Hepatocyte (in vitro differentiated cells): ENCODE measurements at places on chromosomes 5 and 9. TPM values are rescaled to one million over a fixed set of nuclear protein-coding genes. Genes with fewer than 3 reads are reported as not detected.

- H3K36me3 ChIP-seq: no peaks in the 10 kb centered on the region
- no peak overlapping the region for H3K4me3 ChIP-seq
- no peak overlapping the region for H3K27ac ChIP-seq
- DNase-seq: no peak
- H3K4me1 ChIP-seq: no peaks in the 10 kb centered on the region
Measured at GRCh38 chr5:156295431-156295830, 31.5 kb upstream of the SGCD start.

GRCh38 chr5:113050721-113051382 lies 74.3 kb downstream of the DCP2 start:
- H3K4me1 ChIP-seq: peaks cover 8% of the 10 kb centered on the region
- H3K4me3 ChIP-seq: no peak overlapping the region
- DNase-seq: no peak
- H3K27ac ChIP-seq: no peak overlapping the region
- H3K27me3 ChIP-seq: no peaks in the 10 kb centered on the region
- no peaks in the 10 kb centered on the region for H3K36me3 ChIP-seq

DNA sequence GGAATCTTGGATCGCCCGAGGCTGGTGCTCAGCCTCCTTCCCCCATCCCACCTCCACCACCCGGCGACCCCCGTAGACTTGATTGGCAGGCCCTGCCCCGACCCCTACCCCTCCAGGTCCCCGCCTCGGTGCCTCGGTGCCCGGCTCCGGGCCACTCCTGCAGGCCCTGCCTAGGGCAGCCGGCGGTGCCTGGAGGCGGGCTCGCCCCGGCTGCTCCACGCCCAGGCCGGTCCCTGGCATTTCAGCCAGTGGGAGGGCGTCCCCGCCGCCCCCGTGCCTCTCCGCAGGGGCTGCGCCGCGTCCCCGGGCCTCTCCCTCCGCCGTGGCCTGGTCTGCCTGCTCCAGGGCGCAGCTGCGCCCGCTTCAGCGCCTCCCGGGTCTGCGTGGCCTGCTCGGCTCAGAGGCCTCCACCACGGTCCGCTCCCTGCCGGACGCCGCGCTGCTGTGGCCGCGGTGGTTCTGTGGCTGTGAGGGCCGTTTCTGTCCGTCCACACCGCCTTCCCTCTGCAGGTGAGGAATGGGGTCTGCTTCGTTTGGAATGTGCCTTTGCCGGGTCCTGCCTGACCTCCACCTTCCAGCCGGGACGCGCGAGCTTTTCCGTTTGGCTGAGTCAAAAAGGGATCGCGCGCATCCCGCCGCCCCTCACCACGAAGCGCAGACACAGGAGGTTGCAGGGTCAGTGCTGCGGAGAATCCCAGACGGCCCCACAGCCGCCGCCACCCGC lies 48.3 kb upstream of the IRX4 start:
- peaks cover 13% of the 10 kb centered on the region for H3K4me1 ChIP-seq
- DNase-seq: peak; percentile 49
- no peak overlapping the region for H3K27ac ChIP-seq
- H3K4me3 ChIP-seq: peak overlapping the region; percentile 21
- H3K27me3 ChIP-seq: peaks cover 50% of the 10 kb centered on the region

GRCh38 chr9:128999581-129000206 lies 28.4 kb downstream of the SH3GLB2 start:
- H3K4me1 ChIP-seq: no peaks in the 10 kb centered on the region
- no peaks in the 10 kb centered on the region for H3K36me3 ChIP-seq
- no peak for DNase-seq
- H3K4me3 ChIP-seq: no peak overlapping the region

DNA sequence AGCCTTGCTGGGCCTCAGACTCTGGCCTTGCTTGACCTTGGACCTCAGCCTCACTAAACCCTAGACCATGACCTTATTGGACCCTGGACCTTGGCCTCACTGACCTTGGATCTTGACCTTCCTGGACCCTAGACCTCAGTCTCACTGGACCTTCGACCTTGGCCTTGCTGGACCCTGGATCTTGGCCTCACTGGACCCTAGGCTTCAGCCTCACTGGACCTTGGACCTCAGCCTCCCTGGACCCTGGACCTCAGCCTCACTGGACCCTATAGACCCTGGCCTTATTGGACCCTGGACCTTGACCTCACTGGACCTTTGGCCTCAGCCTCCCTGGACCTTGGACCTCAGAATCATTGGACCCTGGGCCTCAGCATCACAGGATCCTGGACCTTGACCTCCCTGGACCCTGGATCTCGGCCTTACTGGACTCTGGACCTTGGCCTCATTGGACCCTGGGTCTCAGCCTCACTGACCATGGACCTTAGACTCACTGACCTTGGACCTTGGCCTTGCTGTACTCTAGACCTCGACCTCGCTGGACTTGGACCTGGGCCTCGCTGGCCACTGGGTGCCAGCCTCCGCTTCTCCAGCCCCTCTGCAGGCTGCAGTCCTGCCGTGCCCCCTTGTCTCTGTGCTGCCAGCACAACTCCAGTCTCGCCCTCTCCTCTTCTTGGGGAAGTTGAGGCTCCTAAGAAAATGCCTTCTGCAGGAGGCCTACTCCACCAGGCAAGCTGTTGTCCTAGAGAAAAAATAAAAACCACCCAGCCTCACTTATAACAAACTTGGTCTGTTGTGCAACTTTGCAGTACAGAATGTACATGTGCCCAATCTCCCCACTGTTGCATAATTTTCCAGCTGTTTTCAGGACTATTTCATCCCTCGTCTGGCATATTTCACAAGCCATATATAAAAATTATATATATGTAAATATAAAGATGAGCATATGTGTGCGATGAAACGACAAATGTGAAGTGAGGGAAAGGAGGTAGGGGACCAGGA lies 11.0 kb upstream of the ADAMTS2 start:
- no peaks in the 10 kb centered on the region for H3K36me3 ChIP-seq
- no peaks in the 10 kb centered on the region for H3K27me3 ChIP-seq
- peaks cover 10% of the 10 kb centered on the region for H3K4me1 ChIP-seq
- peak; percentile 57 for DNase-seq
- peak overlapping the region; percentile 83 for H3K27ac ChIP-seq
- H3K4me3 ChIP-seq: no peak overlapping the region

GRCh38 chr5:64453405-64453804 lies 52.4 kb upstream of the RGS7BP start:
- DNase-seq: no peak
- H3K27me3 ChIP-seq: no peaks in the 10 kb centered on the region
- H3K4me1 ChIP-seq: no peaks in the 10 kb centered on the region
- H3K36me3 ChIP-seq: no peaks in the 10 kb centered on the region
- H3K27ac ChIP-seq: no peak overlapping the region
- no peak overlapping the region for H3K4me3 ChIP-seq

DNA sequence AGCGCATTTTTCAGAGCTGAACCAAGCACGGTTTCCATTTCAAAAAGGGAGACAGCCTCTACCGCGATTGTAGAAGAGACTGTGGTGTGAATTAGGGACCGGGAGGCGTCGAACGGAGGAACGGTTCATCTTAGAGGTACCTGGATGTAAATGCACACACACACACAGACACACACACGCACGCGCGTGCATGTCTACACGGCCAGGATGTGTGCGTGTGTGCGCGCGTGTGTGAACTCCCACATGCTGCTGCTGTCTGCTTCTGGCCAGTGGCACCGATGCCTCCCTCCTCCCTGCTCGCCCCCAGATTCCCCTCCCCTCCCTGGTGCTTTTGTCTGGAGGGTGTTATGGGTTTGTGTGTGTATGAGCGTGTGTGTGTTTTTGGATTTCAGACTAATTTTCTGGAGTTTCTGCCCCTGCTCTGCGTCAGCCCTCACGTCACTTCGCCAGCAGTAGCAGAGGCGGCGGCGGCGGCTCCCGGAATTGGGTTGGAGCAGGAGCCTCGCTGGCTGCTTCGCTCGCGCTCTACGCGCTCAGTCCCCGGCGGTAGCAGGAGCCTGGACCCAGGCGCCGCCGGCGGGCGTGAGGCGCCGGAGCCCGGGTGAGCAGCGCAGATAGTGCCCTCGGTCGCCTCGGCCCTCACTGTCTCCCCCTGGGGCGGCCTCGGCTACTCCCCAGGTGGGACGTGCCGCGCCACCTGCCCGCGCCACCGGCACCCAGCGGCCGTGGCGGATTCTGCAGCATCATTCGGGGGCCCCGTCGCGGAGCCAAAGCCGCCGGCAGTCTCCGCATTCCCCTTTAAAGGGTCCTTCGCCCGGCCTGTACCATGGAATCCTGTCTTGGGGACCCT lies at the start of gene NTRK2:
TSS of gene NTRK2 (plus strand) at position 442 of the 850 bp plus-strand sequence. CDS start 1,020 bp downstream, outside the sequence.
- no peaks in the 10 kb centered on the region for H3K36me3 ChIP-seq
- H3K4me1 ChIP-seq: peaks cover 11% of the 10 kb centered on the region
- DNase-seq: peak; percentile 36
- H3K27me3 ChIP-seq: peaks cover 68% of the 10 kb centered on the region
- no peak within 1 kb of the TSS for H3K27ac ChIP-seq
- H3K4me3 ChIP-seq: peak within 1 kb of the TSS; percentile 32

DNA sequence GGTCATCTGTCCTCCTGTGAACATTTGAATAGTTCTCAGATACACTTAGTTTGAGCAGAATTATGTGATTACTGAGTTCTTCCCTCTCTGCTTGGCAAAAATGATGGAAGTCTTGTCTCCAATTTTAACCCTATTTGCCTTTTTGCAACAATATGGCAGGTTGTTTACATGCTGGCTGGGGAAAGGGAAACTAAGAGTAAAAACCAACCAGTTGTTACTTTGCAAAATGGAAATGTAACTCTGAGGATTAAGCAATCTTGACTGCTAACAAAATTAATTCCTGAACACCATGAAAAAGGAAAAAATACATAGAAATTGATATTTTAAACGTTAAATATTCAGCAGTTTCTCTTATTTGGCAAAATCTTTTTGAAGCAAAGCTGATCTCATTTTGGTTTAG lies 11.1 kb downstream of the SIT1 start:
- H3K27me3 ChIP-seq: no peaks in the 10 kb centered on the region
- H3K27ac ChIP-seq: no peak overlapping the region
- no peak for DNase-seq
- H3K4me1 ChIP-seq: no peaks in the 10 kb centered on the region
- no peaks in the 10 kb centered on the region for H3K36me3 ChIP-seq
- H3K4me3 ChIP-seq: no peak overlapping the region

- H3K4me1 ChIP-seq: peaks cover 27% of the 10 kb centered on the region
- no peaks in the 10 kb centered on the region for H3K27me3 ChIP-seq
- no peak overlapping the region for H3K4me3 ChIP-seq
- peak; percentile 59 for DNase-seq
- H3K36me3 ChIP-seq: no peaks in the 10 kb centered on the region
- no peak overlapping the region for H3K27ac ChIP-seq
Measured at GRCh38 chr5:10555277-10555684, 8.6 kb upstream of the ANKRD33B start.

DNA sequence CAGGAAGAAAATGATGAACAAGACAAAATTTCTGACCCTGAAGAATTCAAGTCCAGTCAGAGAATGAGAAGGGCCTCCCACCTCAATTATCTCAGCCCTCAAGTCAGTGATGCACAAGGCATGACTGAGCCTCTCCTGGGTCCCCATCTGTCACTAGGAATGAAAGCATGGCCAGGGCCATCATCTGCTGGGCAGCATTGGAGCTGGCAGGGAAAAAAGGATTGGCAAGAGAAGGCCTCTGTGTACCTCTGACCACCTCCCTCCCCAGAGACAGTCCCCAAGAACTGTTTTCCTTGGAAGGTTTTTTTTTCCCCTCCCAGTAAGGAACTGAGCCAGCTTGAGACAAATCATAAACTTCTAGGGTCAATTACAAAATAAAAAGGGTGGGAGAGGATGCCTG lies 76.7 kb downstream of the KLHL3 start:
- H3K36me3 ChIP-seq: no peaks in the 10 kb centered on the region
- H3K4me3 ChIP-seq: no peak overlapping the region
- no peak overlapping the region for H3K27ac ChIP-seq

DNA sequence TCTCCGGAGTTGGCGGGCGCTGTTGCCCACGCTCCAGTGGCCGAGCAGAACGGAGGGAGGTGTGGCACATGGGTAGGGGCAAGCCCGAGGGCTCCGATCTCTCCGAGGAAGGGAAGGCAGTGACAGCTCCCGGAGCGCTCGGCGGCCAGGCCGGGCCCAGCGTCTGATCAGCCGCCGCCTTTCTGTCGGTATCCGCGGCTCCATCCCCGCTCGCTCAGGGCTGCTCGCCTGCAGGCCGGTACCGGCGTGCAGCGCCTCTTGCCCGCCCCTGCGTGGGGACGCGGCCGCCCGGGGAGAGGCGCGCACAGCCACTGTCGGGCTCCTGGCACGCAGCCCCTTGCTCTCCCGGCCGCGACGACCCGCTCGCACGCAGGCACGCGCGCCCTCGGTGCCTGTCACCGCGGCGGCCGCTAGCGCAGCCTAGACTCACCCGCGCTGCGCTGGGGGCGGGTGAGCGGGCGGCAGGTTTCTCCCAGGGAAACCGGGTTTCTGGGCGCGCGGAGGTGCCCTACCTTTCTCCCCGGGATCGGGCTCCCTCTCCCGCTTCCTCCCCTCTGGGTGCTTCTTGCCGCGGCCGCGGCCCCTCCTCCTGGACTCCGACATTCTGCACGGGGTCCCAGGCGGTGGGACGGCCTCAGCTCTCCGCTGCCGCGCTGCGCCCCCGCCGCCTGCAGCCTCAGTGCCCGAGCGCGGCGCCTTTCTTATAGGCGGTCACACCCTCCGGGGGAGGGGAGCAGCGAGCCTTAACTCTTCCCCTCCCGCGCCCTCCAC lies 108.4 kb downstream of the PSD2 start:
- H3K27ac ChIP-seq: no peak overlapping the region
- peak overlapping the region; percentile 61 for H3K4me3 ChIP-seq
- peaks cover 23% of the 10 kb centered on the region for H3K4me1 ChIP-seq
- H3K36me3 ChIP-seq: no peaks in the 10 kb centered on the region

GRCh38 chr5:1761453-1761755 lies 38.2 kb downstream of the MRPL36 start:
- H3K27me3 ChIP-seq: no peaks in the 10 kb centered on the region
- H3K4me3 ChIP-seq: no peak overlapping the region
- H3K4me1 ChIP-seq: no peaks in the 10 kb centered on the region
- DNase-seq: no peak
- H3K27ac ChIP-seq: no peak overlapping the region

DNA sequence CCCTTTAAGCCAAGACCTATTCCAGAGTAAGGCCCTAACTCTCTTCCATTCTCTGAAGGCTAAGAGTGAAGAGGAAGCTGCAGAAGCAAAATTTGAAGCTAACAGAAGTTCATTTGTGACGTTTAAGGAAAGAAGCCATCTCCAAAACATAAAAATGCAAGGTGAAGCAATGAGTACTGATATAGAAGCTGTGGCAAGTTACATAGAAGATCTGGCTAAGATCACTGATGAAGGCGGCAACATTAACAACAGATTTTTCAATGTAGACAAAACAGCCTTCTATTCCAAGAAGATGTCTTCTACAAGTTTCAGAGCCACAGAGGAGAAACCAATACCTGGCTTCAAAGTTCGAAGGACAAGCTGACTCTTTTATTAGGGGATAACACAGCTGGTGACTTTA lies 1143.4 kb downstream of the CDH12 start:
- no peak overlapping the region for H3K4me3 ChIP-seq
- no peak overlapping the region for H3K27ac ChIP-seq
- no peak for DNase-seq
- no peaks in the 10 kb centered on the region for H3K36me3 ChIP-seq
- H3K27me3 ChIP-seq: no peaks in the 10 kb centered on the region
- no peaks in the 10 kb centered on the region for H3K4me1 ChIP-seq

- peak; percentile 50 for DNase-seq
- no peaks in the 10 kb centered on the region for H3K27me3 ChIP-seq
- no peak overlapping the region for H3K4me3 ChIP-seq
Measured at GRCh38 chr9:69171049-69171448, 3.0 kb upstream of the TJP2 start.

The PCDHGB6 gene
- polyA plus RNA-seq: 13.1 and 15.7 TPM in 2 replicates

The DAB2IP gene
- 11.1 and 11.6 TPM in 2 replicates for polyA plus RNA-seq

The RNF208 gene
- 3.3 and 6.6 TPM in 2 replicates for polyA plus RNA-seq

The EDIL3 gene
- 18.2 and 21.1 TPM in 2 replicates for polyA plus RNA-seq

The FOXD4L5 gene
- polyA plus RNA-seq: 0.05 and 0.09 TPM in 2 replicates

The RIGI gene
- 2.5 and 3.9 TPM in 2 replicates for polyA plus RNA-seq

The ASPN gene
- 12.5 and 14.0 TPM in 2 replicates for polyA plus RNA-seq

The BARHL1 gene
- polyA plus RNA-seq: not detected in 2 replicates

The QRFP gene
- polyA plus RNA-seq: 0.21 and 0.74 TPM in 2 replicates

The DRD1 gene
- 0.25 and 0.33 TPM in 2 replicates for polyA plus RNA-seq
